AML-193 (cell line): ENCODE measurements at places on chromosomes 3 and 15.

DNA sequence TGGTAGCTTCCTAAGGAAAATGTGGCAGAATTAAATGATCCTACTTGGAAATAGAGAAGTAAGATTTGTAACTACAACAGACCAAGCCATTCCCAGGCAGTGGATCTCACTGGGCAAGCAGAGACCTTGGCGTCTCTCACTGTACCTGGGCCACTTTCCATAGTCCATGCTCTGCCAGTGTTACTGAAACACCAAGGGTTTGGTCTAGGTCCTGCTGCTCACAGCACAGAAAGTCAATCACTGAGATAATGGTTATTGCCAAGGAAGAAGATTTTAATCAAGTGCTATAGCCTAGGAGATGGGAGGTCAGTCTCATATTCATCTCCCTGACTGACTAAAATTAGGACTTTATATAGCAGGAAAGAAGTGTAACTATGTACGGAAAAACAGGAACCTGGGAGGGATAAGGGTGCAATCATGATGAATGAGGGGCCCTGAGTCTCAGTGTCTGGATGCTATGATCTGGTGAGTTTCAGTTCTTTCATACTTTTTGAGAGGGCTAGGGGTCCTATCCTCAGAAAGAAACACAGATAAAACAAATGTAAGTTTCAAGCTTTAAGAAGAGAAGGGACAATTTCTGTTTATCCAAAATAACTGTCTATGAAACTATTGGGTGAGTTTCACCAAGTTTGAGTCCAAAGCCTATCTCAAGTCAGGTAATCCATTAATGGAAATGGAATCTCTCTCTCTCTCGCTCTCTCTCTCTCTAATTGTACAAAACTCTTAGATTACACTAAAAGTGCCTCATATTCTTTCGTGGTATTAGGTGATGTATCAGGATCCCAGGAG lies 20.6 kb downstream of the GPR15 start:
- DNase-seq = no peak

DNA sequence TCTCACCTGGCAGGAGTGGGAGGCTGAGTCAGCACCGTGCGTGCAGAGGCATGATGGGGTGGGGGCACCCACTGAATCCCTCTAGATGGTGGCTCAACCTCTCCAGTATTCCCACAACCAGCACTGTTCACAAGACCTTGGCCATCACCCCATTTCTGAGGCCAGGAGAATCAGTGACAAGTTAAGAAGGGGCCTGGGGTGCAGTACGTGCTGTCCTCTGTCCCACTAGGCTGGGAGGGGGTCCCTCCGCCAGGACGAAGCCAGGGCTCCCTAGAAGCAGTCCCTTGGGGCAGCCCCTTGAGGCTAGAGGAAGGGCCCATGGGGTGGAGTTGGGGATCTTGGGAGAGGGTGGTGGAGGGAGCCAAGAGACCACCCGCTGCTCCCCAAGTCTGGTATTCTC lies 4.8 kb downstream of the MYL3 start:
- DNase-seq = no peak

- no peak for DNase-seq
These were observed 91.5 kb downstream of the STT3B start for GRCh38 chr3:31624083-31624709.

DNA sequence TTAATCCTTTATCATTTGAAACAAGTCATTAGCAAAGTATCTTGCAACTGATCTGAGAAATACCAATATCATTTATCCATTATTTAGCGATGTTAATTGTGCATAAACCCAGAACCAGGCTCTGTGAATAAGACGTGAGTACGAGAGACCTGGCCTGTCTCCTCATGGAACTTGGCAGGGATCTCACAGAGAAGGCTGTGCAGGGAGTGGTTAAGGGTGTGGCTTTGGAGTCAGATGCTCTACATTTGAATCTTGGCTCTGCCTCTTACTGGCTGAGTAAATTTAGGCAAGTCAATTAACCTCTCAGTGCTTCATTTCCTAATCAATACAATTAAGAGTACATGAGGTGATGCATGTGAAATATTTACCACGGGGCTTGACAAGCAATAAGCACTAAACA lies 39.9 kb upstream of the TBL1XR1 start:
- DNase-seq = no peak

GRCh38 chr3:137409584-137409983 lies 354.5 kb upstream of the SOX14 start:
- no peak for DNase-seq

DNA sequence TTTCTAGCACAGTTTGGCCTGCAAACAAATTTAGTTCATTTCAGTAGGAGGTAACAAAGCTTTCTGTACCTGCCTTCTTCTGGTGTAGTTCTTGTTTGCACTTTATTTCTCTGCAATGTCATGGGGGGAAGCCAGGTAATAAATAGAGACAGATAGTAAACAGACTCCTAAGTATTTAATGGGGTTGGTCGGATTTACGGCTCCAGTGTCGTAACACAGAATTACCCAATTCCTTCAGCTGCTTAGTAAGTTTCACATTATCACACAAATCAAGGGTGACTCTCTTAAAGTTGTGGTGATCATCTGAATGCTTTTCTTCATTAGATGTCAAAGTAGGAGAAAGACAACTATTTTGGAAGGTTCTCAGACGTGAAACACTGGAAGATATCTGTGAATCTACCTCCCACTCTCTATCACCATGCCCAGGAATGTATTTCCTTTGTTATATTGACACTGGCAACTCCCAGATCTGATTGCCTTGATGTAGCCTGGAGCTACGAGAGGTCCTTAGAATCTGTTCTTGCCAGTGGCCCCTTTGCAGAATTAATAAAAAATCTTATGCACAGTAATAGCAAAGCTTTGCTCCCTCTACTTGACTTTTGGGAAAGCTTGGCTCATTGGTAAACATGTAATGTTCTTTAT lies 25.0 kb upstream of the TMC3 start:
- no peak for DNase-seq

GRCh38 chr3:72627271-72627670 lies 221.0 kb downstream of the SHQ1 start:
- DNase-seq = no peak

DNA sequence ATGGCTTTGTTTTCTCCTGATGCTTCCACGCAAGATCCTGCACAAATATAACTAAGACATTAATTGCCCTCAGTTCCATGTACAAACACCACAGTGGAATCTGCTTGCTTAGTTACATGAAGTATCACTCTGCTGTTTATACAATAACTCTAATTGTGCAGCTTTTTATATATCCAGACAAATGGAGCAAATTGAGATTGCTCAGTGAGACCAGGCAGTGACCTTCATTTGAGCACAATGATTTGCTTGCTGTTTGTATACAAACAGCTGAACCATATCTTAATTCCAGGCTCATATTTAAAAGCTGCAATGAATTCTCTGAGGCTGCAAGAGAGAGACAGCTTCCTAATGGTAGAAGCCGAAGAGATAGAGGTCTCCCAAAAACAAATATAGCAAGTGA lies 243.7 kb downstream of the CADPS start:
- no peak for DNase-seq

DNA sequence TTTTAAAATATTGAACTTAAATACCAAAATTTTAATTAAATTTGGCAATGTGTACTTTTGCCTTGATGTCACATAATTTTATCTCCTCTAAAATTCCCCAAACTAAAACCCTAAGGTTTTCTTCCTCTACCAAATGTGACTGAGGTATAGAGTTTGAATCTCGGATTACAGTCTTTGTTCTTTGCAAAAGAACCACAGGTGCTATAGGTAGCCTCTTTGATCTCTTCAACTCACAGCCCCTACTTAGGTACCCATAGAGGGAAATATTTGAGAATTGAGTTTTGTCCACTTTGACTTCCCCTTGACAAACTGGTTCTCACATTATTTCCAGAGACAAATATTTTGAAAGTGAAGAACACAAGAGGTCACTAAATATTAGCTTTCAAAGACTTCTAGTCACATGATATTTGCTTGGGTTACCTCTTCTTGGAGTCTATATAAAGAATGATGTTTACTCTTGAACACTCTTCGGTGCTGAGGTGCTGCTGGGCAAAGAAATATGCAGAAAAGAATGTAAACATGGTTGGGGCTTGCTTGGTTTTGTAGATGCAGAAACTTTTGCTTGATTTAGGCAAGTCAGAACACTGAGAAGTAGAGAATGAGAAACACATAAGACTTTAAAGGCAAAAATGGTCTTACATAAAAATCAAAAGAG lies 120.8 kb upstream of the MCTP2 start:
- DNase-seq = no peak

- no peak for DNase-seq
These were observed 29.6 kb upstream of the RPL32 start for GRCh38 chr3:12870942-12871341.

GRCh38 chr15:31554261-31554660 lies 227.6 kb downstream of the KLF13 start:
- no peak for DNase-seq

DNA sequence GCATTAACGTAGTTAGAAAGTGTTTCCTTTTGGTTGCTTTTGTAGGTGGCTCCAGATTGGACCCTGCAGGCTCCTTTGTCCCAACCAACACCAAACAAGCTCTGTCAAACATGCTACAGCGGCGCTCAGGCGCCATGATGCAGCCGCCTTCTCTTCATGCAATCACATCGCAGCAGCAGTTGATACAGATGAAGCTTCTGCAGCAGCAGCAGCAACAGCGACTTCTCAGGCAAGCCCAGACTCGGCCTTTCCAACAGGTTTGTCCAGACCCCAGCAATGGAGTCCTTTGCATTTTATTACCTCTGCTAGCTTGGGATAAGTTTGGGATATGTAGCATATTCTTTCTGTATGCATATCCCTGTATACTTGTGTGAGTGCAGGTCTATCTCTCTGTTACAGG lies 10.1 kb upstream of the P2RY12 start:
- DNase-seq = no peak

GRCh38 chr3:182601597-182601996 lies 191.7 kb upstream of the ATP11B start:
- DNase-seq = no peak

GRCh38 chr3:10470120-10471053 lies 35.0 kb downstream of the ATP2B2 start:
- DNase-seq = no peak

- DNase-seq = no peak
These were observed 122.6 kb downstream of the FBN1 start for GRCh38 chr15:48522911-48523310.

- no peak for DNase-seq
These were observed 197.8 kb upstream of the TPM1 start for GRCh38 chr15:62844564-62845240.

GRCh38 chr15:26891448-26892181 lies 24.8 kb downstream of the GABRA5 start:
- peak; percentile 3 for DNase-seq

- peak; percentile 17 for DNase-seq
These were observed 1.4 kb downstream of the CD200R1 start for GRCh38 chr3:112973325-112974177.

DNA sequence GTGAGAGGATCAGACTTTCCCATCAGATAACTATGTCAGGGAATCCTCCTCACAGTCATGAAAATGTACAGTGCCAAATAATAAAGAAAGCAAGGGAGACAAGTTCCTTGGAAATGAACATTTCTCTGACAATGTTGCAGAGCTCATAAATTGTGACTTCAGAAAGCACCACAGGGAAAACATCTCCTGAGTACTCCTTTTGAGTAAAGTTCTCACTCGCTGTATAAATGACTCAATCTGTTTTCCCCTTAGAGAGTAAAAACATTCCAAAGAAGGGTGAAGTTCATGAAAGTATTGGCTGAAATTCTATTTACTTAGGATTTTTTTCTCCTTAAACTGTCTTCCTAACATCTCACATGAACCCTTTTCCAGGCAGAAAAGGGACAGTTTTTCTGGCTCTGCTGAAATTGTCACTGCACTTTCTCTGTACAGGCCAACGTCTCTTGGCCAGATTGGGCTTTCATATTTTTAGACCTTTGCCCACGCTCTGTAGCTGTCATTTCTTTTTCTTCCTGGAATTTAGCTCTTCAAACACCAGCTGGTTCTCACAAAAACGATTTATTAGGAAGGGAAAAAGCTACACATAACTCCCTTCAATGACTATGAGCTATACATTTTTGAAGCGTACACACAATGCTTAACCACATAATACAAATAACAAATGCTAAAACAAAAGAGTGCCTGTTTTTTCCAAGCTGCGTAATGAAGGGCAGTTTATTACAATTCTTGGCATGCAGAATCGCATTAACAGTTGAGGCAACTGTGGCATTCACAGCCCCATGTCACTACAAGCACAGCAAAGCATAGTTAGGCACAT lies 216.1 kb downstream of the ATP8B4 start:
- no peak for DNase-seq

DNA sequence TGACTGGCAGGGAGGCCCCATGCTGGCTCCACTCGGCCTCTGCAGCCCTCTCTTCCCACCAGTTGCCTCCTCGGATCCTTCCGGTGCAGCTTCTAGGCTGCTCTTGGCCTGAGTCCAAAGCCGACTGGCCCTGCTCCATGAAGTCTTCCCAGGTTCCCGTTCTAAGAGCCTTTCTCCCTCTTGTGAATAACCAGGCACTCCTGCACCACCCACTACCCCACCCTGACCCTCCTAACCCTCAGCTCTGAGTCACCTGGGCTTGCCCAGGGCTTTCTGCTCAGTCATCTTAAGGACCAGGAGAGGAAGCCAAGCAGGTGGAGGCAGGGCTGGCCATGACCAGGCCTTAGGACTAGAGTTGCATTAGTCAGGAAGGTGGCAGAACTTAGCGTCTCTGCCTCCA lies 28.1 kb upstream of the CNBP start:
- DNase-seq = no peak

- DNase-seq = no peak
These were observed 76.0 kb upstream of the ATP10A start for GRCh38 chr15:25939122-25939521.

DNA sequence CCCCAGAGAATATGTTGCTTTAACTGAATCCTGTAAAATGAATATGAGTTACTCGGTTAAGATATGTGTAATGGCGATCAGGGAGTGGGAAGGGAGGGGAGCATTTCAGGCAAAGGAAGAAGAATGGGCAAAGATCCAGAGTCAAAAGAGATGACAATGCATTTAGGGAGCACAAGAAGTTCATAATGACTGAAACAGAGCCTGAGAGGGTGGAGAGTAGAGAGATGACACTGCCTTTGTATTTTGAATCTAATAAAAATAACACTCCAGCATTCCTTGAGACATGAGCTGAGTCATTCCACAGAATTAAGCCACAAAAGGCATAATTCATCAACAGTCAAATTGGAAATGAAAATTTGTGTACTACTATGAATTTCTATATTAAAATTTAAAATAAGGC lies 105.3 kb upstream of the PEX5L start:
- DNase-seq = no peak

- no peak for DNase-seq
These were observed 288.1 kb downstream of the RPLP1 start for GRCh38 chr15:69740684-69741083.
